Urinary bladder (tissue), 4 donors: ENCODE measurements at places on chromosomes 5 and 9. TPM values are rescaled to one million over a fixed set of nuclear protein-coding genes. Genes with fewer than 3 reads are reported as not detected.
A peak's percentile ranks its signal among the peaks of the same experiment; 100 is the strongest.

DNA sequence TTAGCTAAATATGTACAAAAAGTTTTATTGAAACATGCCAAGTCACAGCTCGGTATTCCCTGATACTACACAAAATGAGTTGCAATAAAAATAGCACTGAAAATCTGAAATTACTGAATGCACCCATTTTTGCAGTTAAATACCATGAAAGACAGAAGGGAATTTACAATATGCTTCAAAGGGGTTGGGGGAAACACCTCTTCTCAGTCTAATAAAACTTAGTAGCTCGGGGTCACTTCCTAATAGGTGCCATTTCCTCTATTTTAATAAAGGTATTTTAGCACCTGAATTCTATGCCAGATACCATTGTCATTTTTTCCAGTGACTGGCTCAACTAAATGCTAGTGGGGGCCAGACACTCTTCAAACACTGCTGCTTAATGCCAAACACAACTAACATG lies 204.1 kb upstream of the MEF2C start:
- no peak for DNase-seq

DNA sequence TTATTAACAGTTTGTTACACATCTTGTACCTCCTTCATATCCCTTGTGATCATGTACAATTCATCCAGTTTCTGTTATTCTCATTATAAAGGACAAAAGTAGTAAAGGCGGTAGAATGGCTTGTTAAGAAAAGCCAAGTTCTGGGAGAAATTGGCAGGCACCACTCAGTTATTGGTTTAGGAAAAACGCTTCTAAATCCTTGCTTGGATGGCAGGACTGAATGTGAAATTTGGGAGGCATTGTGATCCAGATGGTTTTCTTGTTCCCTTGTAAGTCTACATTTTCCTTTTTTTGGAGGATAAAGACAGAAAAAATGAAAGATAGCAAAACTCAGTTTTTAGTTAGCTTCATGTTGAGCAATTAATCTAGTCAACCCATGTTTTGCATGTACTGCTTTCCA lies 130.2 kb downstream of the MAT2B start:
- DNase-seq, result no peak

GRCh38 chr5:170327829-170328228 lies 30.3 kb upstream of the LCP2 start:
- no peak for DNase-seq

DNA sequence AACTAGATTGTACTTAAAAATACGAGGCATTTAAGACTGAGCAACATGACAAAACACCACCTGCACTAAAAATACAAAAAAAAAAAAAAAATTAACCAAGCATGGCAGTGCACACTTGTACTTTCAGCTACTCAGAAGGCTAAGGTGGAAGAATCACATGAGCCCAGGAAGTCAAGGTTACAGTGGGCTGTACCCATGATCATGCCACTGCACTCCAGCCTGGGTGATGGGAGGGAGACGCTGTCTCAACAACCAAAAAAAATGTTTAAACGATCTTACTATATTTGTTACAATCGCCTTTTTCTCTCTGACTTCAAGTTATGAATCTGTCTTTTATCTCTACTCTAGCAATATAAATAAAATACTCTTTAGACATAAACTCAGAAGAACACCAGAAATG lies 1454.3 kb downstream of the MAT2B start:
- no peak for DNase-seq

GRCh38 chr9:95103871-95104580 lies 213.5 kb downstream of the FANCC start:
- no peak for DNase-seq

GRCh38 chr5:123855609-123856008 lies 343.6 kb downstream of the CSNK1G3 start:
- no peak for DNase-seq

DNA sequence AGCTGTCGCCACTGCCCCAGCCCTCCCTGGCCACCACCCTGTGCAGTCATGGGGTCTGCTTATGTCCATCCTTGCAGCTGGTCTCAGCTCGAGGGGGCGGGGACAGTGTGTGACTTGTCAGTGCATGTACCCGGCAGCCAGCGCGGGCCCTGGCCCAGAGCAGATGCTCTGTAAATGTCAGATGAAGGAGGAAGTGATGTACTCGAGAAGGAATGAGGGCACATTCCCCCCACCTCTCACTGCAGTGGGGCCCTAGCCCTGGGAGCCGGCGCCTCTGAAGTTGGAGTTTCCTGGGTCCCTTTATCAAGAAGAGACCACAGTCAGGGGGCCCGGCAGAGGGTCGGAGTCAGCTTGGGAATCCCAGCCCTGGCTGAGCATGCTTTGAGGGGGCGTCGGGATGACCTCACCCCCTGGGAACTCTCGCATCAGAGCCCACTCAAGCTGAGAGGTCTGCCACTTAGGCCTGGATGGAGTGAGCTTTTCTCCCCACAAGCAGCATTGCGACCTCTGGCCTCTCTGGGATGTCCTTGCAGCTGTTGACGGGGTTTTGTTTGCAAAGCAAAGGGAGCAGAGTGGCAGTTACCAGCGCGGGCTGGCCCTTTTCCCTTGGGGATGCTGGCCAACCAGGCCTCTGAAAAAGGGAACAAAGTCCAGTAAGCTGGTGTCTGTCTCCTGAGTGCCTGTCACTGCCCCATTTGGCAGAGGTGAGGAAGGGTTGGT lies 19.0 kb downstream of the NEURL1B start:
- DNase-seq, result peak; percentile 57

- no peak for DNase-seq
These were observed 36.3 kb downstream of the TSTD2 start for GRCh38 chr9:97596906-97597305.

The PCA3 gene
- 6.1 TPM for polyA plus RNA-seq

The ERP44 gene
- 17.7 TPM for polyA plus RNA-seq

The EFNA5 gene
- polyA plus RNA-seq, result 2.1 TPM

The IFNK gene
- polyA plus RNA-seq, result not detected
